NCI-H187 (cell line): ENCODE measurements at places on chromosomes 1 and 21.

- DNase-seq: no peak
Observed at GRCh38 chr1:116207126-116207735, 96.0 kb downstream of the MAB21L3 start.

GRCh38 chr21:45128613-45129188, 54.3 kb downstream of the ADARB1 start:
- DNase-seq: peak; percentile 30

DNA sequence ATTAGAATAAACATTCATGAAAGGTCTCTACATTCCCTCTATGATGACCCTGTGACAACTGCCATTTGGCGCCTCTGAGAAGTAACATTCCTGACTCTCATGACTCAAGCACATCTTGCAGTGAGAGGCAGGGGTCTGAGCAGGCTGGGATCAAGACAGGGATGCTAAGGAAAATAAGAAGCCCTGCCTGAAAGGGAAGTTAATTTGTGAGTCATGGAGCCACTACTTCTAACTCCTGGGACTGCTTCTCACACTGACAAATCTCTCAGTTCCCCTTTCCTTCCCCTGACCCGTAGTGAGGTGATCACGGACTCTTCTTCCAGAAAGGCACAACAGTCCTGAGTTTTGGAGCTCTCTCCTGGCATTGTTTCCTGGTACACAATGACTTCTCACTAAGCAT, 231.9 kb downstream of the TNR start:
- no peak for DNase-seq

- no peak for DNase-seq
Observed at GRCh38 chr21:14741256-14741655, 195.1 kb upstream of the SAMSN1 start.

GRCh38 chr1:157114183-157115121, 14.8 kb upstream of the ETV3L start:
- no peak for DNase-seq

- no peak for DNase-seq
Observed at GRCh38 chr1:163296504-163297263, 25.1 kb upstream of the NUF2 start.

DNA sequence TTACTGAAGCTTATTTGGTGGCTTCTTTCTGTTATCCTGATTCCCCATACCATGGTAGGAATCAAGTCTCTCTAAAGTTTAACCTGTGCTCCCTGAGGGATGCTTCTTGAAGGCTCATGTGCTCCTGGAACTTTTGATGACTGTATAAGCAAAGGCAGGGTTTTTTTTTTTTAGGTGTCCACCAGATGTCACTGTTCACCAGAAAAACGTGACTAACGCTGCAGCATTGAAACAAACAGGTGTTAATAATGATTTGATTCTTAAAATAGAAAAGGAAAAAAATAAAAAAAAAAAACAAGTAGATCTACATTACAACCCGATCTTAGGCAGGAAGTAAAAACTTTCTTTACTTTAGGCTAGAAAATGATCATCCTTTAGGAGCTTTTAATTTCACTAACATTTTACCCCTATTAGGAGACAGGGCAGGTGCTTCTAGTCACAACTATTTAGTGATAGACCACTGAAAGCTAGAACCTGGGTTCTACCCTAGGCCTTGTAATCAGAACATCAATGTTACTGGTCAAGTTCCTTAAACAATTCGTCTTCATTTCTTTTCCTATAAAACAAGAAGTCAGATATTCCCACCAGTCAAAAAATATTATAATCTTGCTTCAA, 223.0 kb downstream of the PLA2G4A start:
- peak; percentile 15 for DNase-seq

DNA sequence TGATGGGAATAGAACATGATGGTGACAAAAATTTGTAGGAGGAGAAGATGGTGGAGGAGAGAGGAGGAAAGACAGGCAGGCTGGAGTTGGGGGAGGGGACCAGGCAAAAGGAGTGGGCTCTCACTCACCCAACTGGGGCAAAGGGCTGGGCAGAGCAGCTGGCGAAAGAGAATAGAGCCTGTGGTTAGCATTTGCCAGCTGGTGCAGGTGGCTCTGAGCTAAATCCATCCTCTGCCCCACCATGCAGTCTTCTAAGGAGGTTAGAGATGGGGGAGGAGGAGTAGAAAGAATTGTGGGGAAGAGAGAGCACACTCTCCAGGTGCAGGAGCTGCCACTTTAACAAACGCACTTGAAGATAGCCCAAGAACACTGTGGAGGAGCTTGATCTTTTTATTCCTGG, 27.6 kb upstream of the SLAMF1 start:
- DNase-seq: peak; percentile 48

GRCh38 chr1:176943783-176944182, 220.7 kb downstream of the ASTN1 start:
- no peak for DNase-seq

GRCh38 chr1:178142806-178143205, 48.9 kb downstream of the RASAL2 start:
- no peak for DNase-seq

DNA sequence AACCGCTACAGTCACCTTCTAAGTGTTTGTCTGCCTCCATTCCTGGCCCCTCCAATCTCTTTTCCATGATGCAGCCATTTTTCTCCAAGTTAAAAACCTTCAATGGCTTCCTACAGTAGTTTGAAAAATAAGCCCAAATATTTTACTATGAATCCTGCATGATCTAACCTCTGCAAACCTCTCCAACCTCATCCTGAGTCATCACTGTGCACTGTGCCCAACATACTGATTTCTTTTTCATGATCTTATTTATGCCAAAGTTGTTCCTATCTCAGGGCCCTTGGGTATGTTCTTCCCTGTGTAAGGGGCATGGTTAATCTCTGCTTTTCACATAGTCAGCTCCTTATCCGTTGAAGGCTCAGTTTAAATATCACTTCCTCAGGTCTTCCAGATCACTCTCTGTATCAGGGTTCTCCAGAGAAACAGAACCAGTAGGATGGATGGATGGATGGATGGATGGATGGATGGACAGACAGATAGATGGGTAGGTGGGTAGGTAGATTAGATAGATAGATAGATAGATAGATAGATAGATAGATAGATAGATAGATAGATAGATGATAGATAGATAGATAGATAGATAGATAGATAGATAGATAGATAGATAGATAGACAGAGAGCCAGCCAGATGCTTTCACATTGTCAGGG, 18.1 kb upstream of the PTPN14 start:
- no peak for DNase-seq

DNA sequence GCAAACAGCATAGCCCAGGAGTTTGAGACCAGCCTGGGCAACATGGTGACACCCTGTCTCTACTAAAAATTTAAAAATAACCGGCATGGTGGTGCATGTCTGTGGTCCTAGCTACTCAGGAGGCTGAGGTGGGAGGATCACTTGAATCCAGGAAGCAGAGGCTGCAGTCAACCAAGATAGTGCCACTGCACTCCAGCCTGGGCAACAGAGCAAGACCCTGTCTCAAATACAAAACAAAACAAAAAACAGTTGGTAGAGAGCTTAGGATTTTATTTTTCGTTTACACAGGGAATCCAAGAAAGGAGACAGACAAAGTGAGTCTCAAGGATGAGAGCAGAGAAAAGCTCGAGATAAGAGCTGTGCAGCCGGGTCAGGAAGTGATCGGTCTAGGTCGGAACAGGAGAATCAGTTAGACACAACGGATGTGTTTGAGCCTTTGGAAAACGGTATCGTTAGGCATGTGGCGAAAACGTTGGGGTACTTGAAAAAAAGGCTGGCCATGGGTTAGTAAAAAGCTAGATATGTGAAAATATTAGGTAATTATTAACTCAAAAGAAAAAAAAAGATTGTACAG, 1.7 kb upstream of the MIB2 start:
- no peak for DNase-seq

DNA sequence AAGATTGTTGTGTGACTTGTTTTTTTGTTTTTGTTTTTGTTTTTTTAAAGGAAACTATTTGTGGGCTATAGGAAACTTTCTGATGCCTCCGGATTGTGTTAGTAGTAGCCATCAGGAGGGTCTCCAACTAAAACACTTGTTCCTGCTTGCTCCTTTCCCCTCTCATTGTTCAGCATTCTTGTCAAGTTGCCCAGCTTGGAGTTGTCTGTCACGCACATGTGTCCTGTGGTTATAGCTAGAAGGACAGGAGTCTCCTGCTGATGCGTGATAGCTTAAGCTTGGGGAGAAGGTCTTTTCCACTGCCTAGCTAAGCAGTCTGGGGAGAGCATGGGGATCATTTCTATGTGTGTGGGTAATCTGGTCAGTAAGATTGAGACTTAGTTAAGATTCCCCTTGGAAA, 3.2 kb upstream of the LYPLA2 start:
- DNase-seq: no peak

GRCh38 chr1:204051258-204051657, 21.7 kb upstream of the SOX13 start:
- DNase-seq: no peak

DNA sequence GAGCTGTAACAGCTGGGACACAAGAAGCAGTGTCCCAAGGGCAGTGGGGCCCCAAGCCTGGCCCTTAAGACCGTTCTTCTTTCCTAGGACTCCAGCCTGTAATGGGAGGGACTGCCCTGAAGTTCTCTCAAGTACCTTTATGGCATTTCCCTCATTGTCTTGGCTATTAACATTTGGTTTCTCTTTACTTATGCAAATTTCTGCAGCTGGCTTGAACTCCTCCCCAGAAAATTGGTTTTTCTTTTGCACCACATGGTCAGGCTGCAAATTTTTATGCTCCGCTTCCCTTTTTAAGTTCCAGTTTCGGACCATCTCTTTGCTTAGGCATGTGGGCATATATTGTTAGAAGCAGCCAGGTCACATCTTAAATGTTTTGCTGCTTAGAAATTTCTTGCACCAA, 3.1 kb upstream of the MROH9 start:
- no peak for DNase-seq

DNA sequence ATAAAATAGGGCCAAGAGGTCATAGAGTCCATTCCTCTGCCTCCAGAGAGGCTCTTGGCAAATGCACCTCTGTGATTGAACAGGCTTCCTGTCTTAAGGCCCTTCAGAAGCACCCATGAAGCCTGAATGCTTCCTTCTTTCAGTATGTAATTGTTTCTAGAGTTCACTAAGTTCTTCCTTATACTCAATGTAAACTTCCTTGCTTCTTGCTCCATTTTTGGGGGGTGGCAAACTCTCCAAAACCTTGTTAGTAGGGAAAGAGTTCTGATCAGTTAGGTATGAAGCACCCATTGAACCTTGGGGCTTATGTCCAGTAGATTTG, 102.3 kb upstream of the LPGAT1 start:
- no peak for DNase-seq

- DNase-seq: no peak
Observed at GRCh38 chr21:44969931-44970755, 30.3 kb downstream of the SLX9 start.

- no peak for DNase-seq
Observed at GRCh38 chr1:116314305-116314919, 58.6 kb upstream of the ATP1A1 start.

DNA sequence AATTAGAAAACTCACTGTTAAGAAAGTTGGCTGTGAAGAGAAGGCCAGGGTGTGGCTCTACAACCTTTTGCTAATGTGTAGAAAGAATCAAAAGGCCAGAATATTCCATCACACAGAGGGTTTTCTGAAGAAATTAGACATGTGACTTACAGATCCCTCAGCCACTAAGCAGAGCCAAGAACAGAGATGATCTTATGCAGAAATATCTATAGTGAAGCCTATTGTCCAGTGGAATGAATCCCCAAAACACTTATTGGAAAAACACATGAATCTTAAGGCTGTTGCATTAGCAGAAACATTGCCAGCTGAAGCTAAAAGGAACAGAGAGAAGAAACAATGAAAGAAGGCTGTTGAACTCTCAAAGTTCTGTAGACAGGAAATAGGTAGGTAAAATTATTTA, 979.2 kb downstream of the MRPL39 start:
- DNase-seq: no peak

- no peak for DNase-seq
Observed at GRCh38 chr1:22286491-22286890, 143.6 kb upstream of the WNT4 start.

- DNase-seq: no peak
Observed at GRCh38 chr21:41851090-41851790, 27.9 kb downstream of the PRDM15 start.

- no peak for DNase-seq
Observed at GRCh38 chr21:32334980-32335531, 36.4 kb downstream of the MRAP start.

- DNase-seq: no peak
Observed at GRCh38 chr1:109814223-109814622, 50.5 kb upstream of the EPS8L3 start.

GRCh38 chr1:226586650-226587422, 38.3 kb downstream of the STUM start:
- no peak for DNase-seq

DNA sequence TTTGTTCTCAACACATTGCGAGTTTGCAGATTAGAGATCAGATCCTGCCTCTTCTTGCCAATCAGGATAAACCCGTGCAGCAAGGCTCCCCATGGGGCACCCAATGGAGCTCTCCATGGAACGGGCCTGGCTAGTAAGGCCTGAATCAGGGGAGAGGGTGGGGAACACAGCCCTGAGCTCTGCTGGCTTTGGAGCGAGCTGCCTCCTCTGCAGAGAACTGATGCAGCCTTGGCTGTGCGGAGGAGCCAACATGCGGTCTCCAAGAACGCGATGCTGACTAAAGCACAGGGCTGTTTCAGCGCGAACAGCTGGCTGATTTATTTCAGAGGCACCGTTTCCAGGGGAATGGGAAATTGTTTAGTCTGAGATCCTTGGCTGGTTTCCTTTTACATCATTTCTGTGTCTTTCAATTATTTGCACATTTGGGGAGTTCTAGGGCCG, 139.7 kb downstream of the TSEN15 start:
- no peak for DNase-seq

DNA sequence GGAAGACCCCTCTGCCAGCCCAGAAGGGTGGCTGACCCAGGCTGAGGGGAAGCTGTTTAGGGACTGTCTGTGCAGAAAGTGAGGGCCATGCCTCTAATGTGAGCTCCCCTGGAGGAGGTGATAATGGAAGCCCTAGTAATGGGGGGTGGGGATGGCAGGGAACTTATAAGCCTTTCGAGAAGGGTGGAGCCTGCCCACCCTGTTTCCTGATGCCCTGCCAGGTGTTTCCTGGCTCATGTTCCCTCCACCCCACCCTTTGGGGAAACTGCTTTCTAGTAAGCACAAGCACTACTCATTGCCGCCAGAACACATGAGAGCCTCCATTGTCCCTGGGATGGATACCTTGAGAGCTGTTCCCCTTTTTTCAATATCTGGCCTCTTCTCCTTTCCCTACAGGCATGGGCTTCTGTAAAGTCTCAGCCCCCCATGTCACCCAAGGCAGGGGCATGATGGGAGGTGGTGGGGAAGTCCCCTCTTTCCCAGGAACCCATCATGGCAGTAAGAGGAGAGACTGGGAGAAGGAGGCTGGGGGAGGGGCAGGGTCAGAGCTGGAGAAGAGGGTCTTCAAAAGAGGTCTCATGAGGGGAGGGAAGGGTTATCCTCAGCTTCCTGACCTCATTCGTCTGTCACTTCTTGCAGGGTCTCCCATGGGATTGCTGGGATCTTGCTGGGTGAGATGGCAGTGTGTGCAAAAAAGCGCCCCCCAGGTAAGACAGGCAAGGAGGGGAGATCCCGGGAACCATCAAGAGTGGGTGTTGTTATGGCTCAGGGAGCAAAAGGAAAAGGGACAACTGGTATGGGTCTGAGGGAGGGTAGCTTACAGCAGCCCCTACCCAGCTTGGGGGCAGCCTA, 2.4 kb downstream of the ATP8B2 start:
- no peak for DNase-seq

GRCh38 chr1:192552760-192553191, 22.8 kb upstream of the RGS1 start:
- no peak for DNase-seq

GRCh38 chr1:217052626-217053025, 329.4 kb upstream of the ESRRG start:
- no peak for DNase-seq
